Left ventricle myocardium superior (tissue), 1 donor: ENCODE measurements at places on chromosomes 1 and 21.

GRCh38 chr1:109923131-109923945 lies 12.7 kb downstream of the CSF1 start:
- peak; percentile 36 for DNase-seq

DNA sequence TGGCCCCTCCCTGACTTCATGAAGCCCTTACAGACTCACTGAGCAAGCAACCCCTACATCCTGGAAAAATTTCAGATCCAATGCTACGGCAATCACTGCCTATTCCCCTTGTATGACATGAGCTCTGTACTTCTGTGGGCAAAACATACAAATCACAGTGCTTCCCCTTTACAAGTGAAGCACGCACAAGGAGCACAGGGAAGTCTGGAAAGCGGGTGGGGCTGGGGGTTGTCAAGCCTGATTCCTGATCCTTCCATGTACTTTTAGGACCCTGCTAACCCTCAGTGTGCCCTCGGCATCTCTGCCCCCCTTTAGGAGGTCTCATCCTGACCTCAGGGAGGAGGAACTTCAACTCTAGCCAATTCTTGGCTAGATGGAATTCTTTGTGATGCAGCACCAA lies 405.7 kb upstream of the POU3F1 start:
- no peak for DNase-seq

GRCh38 chr1:184860985-184861754 lies 106.5 kb upstream of the EDEM3 start:
- peak; percentile 47 for DNase-seq

- no peak for DNase-seq
These were observed 198.3 kb upstream of the SAMSN1 start for GRCh38 chr21:14744368-14744767.

DNA sequence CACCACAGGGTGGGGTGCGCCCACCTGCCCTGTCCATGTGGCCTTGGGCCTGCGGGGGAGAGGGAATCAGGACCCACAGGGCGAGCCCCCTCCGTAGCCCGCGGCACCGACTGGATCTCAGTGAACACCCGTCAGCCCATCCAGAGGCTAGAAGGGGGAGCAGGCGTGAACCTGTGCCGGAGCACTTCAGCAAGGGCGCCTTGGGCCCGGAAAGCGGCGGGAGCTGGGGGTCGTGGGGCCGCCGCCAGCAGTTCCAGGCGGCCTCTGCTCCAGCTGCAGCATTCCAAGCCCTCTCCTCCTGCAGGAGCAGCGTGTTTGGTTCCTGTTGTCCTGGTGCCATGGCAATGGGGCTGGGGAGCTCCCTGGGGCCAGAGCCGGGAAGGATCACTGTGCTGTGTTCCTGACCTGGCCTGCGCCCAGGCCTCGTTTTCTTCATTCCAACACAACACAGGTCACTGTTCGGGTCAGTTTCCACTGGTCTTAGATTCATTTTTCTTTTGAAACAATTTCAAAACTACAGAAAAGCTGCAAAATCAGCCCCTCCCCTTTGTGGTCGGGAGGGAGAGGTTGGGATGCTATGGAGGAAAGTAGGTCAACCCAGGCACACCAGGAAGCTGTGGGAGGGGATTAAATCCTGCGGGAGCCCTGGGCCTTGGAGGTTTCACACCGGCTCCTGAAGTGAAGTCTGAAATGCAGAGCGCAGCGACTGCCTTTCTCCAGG lies 18.8 kb downstream of the SLX9 start:
- DNase-seq = peak; percentile 88

DNA sequence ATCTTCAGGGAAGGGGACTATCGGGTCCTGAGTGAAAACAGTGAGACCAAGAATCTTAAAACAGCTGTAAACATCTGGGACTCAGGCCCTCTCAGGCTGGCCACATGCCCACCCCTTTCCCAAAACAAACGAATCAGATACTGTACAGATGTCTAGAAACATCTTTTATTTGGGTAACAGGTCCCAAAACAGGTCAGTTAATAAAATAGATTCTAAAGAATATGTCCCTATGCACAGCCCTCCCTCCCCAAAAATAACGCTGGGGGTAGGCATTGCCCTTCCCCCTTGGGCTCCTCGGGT lies 499 bp upstream of the CRTC2 start:
- DNase-seq = no peak

- DNase-seq = no peak
These were observed 34.4 kb downstream of the INKA2 start for GRCh38 chr1:111704776-111705175.

DNA sequence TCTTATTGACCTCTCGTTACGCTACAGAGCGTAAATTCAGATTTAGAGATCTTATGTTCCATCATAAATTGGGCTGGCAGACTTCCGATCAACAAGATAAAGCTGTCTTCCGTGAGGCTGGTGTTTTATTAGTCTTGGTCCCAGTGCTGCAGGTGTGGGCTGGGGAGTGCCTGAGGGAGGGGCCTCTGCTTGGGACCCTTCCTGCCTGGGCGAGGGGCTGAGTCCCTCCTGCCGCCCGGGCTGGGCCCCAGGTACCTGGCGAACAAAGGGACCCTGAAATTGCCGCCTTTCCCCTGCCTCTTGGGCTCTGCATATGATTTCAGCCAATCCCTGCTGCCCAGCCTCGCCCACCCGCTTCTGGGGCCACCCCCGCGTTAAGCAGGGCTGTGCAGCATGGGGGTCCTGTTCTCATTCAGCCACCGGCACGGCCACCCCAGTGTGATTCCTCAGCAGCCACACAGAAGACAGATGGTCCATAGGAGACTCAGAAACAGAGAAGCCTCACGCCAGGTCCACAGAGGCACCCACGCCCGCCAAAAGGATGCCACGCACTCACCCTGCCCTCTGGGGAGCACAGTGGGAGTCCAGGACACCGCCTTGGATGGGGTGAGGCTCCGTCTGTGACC lies 6.1 kb upstream of the SAMD11 start:
- DNase-seq = peak; percentile 17
